WTC11 (cell line): ENCODE measurements at places on chromosomes 6 and 20. TPM values are rescaled to one million over a fixed set of nuclear protein-coding genes. Genes with fewer than 3 reads are reported as not detected.

The SDC4 gene
- total RNA-seq: 64.0 to 69.6 TPM (median 69.5 TPM) in 3 replicates

- no peak for DNase-seq
- no peak overlapping the region for H3K4me3 ChIP-seq
- H3K27me3 ChIP-seq: peaks cover 26% of the 10 kb centered on the region
- H3K27ac ChIP-seq: no peak overlapping the region
Measured at GRCh38 chr6:25971187-25971821, 8.7 kb downstream of the TRIM38 start.

The SIRPB2 gene
- not detected in 3 replicates for total RNA-seq

The SLC13A3 gene
- 10.6 to 13.5 TPM (median 11.9 TPM) in 3 replicates for total RNA-seq

GRCh38 chr6:47162793-47163192 lies 120.7 kb upstream of the ADGRF1 start:
- no peak for DNase-seq
- no peak overlapping the region for H3K4me3 ChIP-seq
- no peak overlapping the region for H3K27ac ChIP-seq
- no peaks in the 10 kb centered on the region; the same call in 1 of the 2 replicates for H3K27me3 ChIP-seq
- H3K36me3 ChIP-seq: no peaks in the 10 kb centered on the region

- H3K36me3 ChIP-seq: peaks cover 10% of the 10 kb centered on the region
- H3K4me3 ChIP-seq: no peak overlapping the region
- no peak for DNase-seq
- H3K4me1 ChIP-seq: no peaks in the 10 kb centered on the region
- H3K27ac ChIP-seq: no peak overlapping the region; the same call in 1 of the 2 replicates
Measured at GRCh38 chr6:154683756-154684523, 49.3 kb upstream of the SCAF8 start.

- peak overlapping the region; percentile 10; the same call in 1 of the 2 replicates for H3K27ac ChIP-seq
- H3K27me3 ChIP-seq: peaks cover 57% of the 10 kb centered on the region
- H3K36me3 ChIP-seq: peaks cover 22% of the 10 kb centered on the region
Measured at GRCh38 chr6:98525860-98526259, 308.5 kb upstream of the POU3F2 start.
